Anterior cingulate cortex (tissue), 58 donors: ENCODE measurements at places on chromosomes 11 and 22.

- no peak for DNase-seq
Observed at GRCh38 chr22:26466196-26466595, 17.4 kb downstream of the HPS4 start.

GRCh38 chr11:833114-833791 is 501 bp downstream of the CD151 start:
- no peak for DNase-seq

- no peak for DNase-seq
Observed at GRCh38 chr22:39238101-39238466, 6.7 kb downstream of the PDGFB start.

DNA sequence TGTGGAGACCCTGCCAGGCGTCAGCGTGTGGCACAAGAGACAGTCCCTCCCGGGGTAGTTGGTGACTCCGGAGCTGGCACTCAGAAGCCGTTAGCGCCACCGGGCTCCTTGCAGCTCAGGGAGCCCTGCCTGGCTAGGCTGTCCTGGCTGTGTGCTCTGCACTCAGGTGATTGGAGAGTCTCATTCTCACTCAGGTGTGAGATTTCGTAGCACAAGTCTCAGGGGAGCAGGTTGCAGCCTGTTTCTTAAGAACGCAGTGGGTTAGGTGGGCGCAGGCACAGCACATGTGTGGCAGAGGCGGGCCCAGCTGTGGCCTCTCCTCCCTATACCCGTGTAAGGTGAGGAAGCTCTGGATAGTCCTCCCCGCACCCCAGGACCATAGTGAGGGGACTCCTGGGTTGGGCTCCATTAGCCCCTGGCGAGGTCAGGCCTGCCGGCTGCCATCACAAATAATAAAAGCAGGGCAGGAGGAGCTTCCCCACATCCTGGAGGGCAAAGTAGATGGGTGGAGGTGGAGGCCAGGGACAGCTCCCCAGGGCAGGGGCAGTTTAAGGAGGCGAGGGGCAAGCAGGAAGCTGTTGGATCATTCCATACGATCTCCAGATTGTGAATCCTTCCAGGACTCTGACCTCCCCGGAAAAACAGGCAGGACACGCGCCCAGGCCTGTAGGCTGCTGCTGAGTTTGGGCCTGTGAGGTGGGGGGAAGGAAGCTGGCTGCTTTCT is 39.4 kb downstream of the SBF1 start:
- DNase-seq = no peak

DNA sequence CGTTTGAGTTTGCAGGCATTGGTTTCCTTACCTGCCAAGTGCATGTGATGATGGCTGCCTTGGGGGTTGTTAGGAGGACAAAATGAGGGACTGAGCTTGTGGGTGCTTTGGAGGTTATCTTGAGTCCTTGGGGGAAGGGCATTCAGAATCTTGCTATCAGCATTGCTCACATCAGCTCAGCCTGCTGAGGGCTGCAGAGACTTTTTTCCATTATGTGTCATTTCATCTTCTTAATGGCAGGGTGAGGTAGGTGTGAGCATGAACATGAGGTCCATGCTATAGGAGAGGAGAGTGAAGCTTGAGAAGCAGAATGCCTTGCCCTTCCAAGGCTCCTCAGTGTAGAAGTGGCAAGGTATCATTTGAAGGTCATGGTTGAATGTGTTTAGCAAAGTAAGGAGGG is 112.3 kb downstream of the MIAT start:
- no peak for DNase-seq

GRCh38 chr11:118406599-118407166 is 5.3 kb downstream of the ATP5MG start:
- DNase-seq = no peak

GRCh38 chr22:31327806-31328543 is 18.2 kb downstream of the PATZ1 start:
- no peak for DNase-seq

GRCh38 chr11:128473636-128474035 is 113.7 kb downstream of the ETS1 start:
- DNase-seq = no peak

DNA sequence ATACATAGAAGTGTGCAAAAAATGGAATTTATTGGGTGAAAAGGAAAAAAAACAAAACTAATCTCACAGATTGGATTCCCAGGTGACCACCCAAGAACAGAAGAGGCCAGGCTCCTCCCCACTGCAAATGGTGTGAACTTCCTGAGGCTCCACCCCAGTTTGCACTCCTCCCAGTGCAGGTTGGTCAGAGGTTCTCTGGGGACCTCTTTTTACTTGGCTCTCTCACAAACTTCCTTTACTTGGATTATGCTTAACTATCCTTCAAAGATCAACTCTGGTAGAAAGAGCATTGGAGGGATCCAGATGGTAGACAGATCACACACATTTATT is 138.9 kb upstream of the CCDC90B start:
- DNase-seq = no peak

- no peak for DNase-seq
Observed at GRCh38 chr11:75141166-75141565, 9.7 kb upstream of the SLCO2B1 start.

- no peak for DNase-seq
Observed at GRCh38 chr11:69447786-69448185, 33.7 kb upstream of the LINC01488 start.

DNA sequence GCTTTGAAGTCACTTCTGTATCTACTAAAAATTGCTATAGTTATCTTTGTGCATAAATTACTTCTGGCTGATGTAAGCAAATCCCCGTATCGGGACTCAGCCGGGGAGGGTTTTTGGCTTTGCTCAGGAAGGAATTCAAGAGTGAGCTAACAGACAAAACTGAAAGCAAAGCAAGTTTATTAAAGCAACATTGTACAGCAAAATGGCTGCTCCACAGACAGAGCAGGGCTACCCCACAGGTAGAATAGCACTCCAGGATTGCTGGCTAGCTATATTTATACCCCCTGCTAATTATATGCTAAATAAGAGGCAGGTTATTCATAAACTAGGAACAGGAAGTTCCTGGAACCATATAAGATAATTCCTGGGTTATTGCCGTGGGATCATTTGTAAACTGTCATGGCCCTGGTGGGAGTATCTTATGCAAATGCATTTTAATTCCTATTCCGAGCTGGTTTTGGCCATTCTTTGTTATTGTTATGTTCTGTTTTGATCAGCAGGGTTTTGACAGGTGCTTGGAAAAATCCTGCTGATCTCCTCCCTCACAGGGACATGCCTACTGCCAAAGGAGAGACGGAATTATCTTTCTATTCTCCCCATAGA is 15.2 kb downstream of the MIF start:
- DNase-seq = no peak

GRCh38 chr22:36775586-36775963 is 344 bp downstream of the IFT27 start:
- no peak for DNase-seq

- DNase-seq = no peak
Observed at GRCh38 chr11:35641964-35642363, 20.6 kb upstream of the TRIM44 start.

GRCh38 chr11:132134322-132134721 is 763.9 kb downstream of the NTM start:
- no peak for DNase-seq

GRCh38 chr11:22774716-22775115 is 54.9 kb downstream of the SVIP start:
- DNase-seq = no peak

DNA sequence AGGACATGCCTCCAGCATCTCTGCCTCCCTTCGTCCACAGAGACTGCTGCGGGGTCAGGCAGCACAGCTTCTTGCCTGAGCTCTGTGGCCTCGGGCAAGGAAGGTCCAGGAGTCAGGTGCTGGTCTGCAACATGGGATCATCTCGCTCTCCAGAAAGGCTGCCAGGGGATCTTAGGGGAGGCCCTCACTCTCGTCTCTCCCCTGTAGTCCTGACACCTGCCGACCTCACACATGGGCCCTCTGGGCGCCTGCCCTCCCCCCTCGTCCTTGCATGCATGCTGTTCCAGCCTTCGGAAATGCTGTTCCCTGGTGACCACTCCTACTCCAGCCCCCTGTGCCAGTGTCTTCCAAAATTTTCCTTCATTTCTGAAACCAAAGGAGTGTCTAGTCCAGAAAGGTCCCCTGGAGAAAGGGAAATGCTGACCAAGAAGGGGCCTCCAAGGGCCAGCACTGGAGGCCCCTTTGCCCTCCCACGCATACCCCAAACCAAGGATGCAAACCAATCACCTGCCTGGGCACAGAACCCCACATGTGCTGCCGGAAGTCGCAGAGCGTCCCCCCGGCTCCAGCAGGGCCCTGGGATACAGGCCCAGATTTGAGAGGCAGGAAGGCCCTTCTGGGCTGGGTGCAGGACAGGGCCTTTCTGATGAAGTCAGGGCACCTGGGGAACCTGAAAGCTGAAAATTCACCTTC is 41.0 kb downstream of the IGF2 start:
- no peak for DNase-seq

- no peak for DNase-seq
Observed at GRCh38 chr11:128324051-128324481, 263.3 kb downstream of the ETS1 start.

- no peak for DNase-seq
Observed at GRCh38 chr22:44362249-44363012, 49.7 kb upstream of the SHISAL1 start.

DNA sequence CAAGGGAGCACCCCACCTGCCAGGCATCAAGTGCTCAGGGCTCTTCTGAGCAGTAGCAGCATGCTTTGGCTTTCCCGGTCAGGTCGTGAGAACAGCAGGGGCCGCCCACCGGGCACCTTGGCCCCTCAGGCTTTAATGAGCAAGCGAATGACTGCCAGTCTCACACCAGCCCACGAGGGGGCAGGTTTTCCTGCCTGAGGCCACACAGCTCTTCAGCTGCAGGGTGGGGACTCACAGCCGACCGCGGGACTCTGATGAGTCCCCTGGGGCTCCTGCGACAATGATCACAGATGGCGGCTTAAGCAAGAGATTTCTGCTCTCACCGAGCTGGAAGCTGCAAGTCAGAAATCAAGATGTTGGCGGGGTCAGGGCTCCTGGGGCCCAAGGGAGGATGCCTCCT is 14.3 kb upstream of the FGF19 start:
- no peak for DNase-seq

DNA sequence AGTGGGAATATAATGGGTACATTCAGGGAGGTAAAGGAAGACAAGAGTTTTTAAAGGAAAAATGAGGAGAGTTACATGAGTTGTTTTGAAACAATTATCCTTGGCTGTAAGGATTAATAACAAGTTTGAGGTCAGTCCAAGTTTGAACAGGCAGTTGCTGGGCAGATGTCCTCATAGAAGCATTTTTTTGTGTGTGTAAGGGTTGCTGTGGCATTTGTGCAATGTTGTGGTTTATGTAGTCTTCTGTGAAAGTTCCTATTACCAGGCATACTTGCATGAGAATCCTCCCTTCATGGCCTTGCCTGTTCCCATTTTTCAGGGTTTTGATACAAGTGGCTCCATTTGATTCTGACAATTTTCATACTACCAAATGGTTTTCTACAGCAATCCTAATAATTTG is 400.2 kb downstream of the KCNA4 start:
- DNase-seq = no peak

DNA sequence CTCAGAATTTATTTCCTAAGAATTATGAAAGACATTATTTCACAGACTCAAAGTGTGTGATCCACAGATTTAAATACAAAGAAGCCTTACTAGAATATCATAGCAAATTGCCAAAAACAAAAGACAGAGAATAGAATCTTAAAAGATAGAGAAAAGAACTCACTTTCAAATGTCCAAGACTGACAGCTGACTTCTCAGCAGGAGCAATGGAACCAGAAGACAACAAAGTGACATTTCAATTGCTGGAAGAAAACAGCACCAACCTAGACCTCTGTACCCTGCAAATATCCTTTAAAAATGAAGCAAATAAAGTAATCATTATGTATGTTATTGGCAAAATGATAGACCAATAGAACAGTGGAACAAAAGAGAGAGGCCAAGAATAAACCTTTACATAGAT is 109.2 kb downstream of the TTC17 start:
- DNase-seq = no peak

- DNase-seq = no peak
Observed at GRCh38 chr11:110883256-110883655, 171.0 kb upstream of the ARHGAP20 start.

DNA sequence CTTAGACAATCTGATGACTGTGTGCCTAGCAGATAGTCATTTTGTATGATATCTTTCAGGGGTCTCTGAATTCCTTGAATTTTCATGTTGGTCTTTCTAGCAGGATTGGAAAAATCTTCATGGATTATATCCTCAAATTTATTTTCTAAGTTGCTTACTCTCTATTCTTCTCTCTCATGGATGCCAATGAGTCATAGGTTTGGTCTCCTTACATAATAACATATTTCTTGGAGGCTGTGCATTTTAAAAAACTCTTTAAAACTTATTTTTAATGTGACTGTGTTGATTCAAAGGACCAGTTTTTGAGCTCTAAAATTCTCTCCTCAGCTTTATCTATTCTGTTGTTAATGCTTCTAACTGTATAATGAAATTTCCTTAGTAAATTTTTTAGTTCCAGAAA is 198.7 kb downstream of the AASDHPPT start:
- no peak for DNase-seq

GRCh38 chr11:8180469-8180868 is 11.6 kb upstream of the RIC3 start:
- no peak for DNase-seq

- no peak for DNase-seq
Observed at GRCh38 chr11:69727266-69727665, 23.4 kb upstream of the FGF19 start.

DNA sequence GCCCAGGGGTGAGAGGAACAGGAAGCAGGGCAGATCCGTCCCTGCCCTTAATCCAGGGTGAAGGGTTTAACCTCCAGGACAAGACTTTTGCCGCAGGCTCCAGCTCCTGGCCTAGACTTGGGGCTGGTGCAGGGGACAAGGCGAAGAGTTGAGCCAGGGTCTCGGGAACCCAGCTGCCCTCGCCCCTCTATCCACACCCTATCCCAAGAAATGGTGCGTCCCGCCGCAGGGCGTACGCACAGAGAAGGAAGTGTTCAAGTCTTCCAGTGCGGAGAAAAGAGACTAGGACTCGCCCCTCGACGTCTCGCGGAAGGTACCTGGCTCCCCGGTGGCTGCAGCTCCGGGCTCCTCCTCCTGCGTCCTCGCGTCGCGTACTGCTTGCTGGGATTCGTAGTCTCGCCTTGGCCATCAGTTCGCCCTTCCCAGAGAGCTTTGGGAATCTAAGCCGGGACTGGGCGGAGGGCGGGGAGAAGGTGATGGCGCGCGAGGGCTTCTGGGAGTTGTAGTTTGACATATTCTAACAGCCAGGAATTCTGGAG is at the start of gene ZMAT5:
TSS of gene ZMAT5 (minus strand) at position 376 of the 539 bp plus-strand sequence. CDS start 18,463 bp downstream, outside the sequence.
- DNase-seq = peak; percentile 93

GRCh38 chr11:120256178-120256577 is 16.2 kb downstream of the POU2F3 start:
- no peak for DNase-seq

DNA sequence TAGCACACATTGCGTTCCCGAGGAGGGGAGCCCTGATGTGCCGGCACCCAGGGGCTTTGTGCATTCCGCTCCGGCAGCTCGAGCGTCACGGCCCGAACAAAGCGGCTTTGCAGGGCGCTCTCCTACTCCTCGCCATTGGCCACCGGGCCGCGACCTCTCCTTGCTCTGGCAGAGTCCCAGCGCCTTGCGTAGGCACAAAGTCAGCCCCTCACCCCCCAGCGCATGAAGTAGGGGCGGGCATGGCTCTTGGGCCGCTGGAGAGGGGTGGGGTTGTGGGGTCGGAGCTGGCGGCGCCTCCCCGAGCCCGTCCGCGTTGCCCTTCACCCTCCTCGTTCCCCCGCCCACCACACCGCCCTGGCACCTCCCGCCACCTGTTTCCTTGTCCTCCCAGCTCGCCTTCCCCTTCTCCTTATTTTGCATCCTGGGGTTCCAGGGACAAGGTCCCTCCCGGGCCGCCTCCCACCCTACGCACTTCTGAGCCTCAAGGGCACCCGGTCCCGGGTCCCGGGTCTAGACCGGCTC is 753 bp upstream of the PPARA start:
- DNase-seq = no peak
